A549 treated with RU486 at 1 μM for 4 hours (cell line): ENCODE measurements at places on chromosomes 6 and 20. TPM values are rescaled to one million over a fixed set of nuclear protein-coding genes. Genes with fewer than 3 reads are reported as not detected.

Gene LHFPL5
- total RNA-seq = 0.05 TPM in 1 of 5 replicates, not detected in the others

Gene SLC24A3
- 0.03 TPM in 2 of 5 replicates, not detected in the others for total RNA-seq

Gene GRM1
- total RNA-seq = 0.05 to 0.08 TPM (median 0.06 TPM) in 4 of 5 replicates, not detected in the other

Gene CST4
- total RNA-seq = not detected in 5 replicates

Gene MSH5
- total RNA-seq = 10.2 to 14.3 TPM (median 13.0 TPM) in 5 replicates

Gene CDH26
- 0.10 to 0.53 TPM (median 0.23 TPM) in 4 of 5 replicates, not detected in the other for total RNA-seq

Gene BTNL2
- total RNA-seq = not detected in 5 replicates

Gene RNF144B
- total RNA-seq = 0.14 to 1.1 TPM (median 0.51 TPM) in 5 replicates

Gene DSP
- 33.8 to 56.5 TPM (median 45.3 TPM) in 5 replicates for total RNA-seq

Gene IP6K3
- 0.08 to 0.19 TPM (median 0.12 TPM) in 3 of 5 replicates, not detected in the others for total RNA-seq

Gene BCAS4
- 28.7 to 33.6 TPM (median 31.2 TPM) in 5 replicates for total RNA-seq

Gene TBPL1
- total RNA-seq = 10.3 to 29.2 TPM (median 26.1 TPM) in 5 replicates

Gene ISM1
- 0.16 to 0.56 TPM (median 0.37 TPM) in 5 replicates for total RNA-seq

Gene PCK1
- 0.05 to 0.13 TPM in 2 of 5 replicates, not detected in the others for total RNA-seq

Gene CD93
- total RNA-seq = not detected in 5 replicates

Gene CRIP3
- total RNA-seq = 0.42 to 1.0 TPM (median 0.66 TPM) in 5 replicates

Gene TMC2
- total RNA-seq = not detected in 5 replicates

Gene SLC17A9
- 0.02 to 0.43 TPM (median 0.25 TPM) in 3 of 5 replicates, not detected in the others for total RNA-seq

Gene SYCP2
- total RNA-seq = 0.30 to 0.80 TPM (median 0.32 TPM) in 5 replicates

Gene MRPS26
- total RNA-seq = 116 to 163 TPM (median 160 TPM) in 5 replicates

Gene RIPPLY2
- total RNA-seq = 0.46 to 0.91 TPM (median 0.84 TPM) in 3 of 5 replicates, not detected in the others

Gene TUBE1
- 5.6 to 7.2 TPM (median 6.4 TPM) in 5 replicates for total RNA-seq

Gene PSORS1C2
- total RNA-seq = not detected in 5 replicates

Gene USP49
- 0.69 to 1.4 TPM (median 1.2 TPM) in 5 replicates for total RNA-seq

Gene GUCA1A
- not detected in 5 replicates for total RNA-seq

Gene FILIP1
- 0.19 to 0.35 TPM (median 0.29 TPM) in 5 replicates for total RNA-seq

Gene POU5F1
- 2.8 to 6.0 TPM (median 4.1 TPM) in 5 replicates for total RNA-seq

Gene NR2E1
- total RNA-seq = 0.03 TPM in 1 of 5 replicates, not detected in the others

Gene ZNF391
- total RNA-seq = 0.17 to 0.38 TPM (median 0.27 TPM) in 5 replicates

Gene OR2J3
- total RNA-seq = not detected in 5 replicates

Gene FOXF2
- total RNA-seq = 18.5 to 28.8 TPM (median 27.8 TPM) in 5 replicates

Gene WFDC5
- total RNA-seq = not detected in 5 replicates
